ENCODE measurements at places on chromosomes 12 and 14. TPM values are rescaled to one million over a fixed set of nuclear protein-coding genes. Genes with fewer than 3 reads are reported as not detected.

The FAM186B gene
- 0.26 TPM for total RNA-seq

The SLC25A21 gene
- total RNA-seq: 1.9 TPM

The TRPV4 gene
- 14.0 TPM for total RNA-seq

The ERP27 gene
- 0.22 TPM for total RNA-seq

The LRP1-AS gene
- total RNA-seq: not detected

The ITGA7 gene
- total RNA-seq: 89.0 TPM

The IFI27 gene
- total RNA-seq: 9.0 TPM

The TAS2R42 gene
- not detected for total RNA-seq

The GCN1 gene
- total RNA-seq: 133 TPM

The GALNT9 gene
- total RNA-seq: not detected

The PHLDA1 gene
- 3.7 TPM for total RNA-seq

The MYRFL gene
- 0.55 TPM for total RNA-seq

The RAB15 gene
- 48.7 TPM for total RNA-seq

The GLI1 gene
- total RNA-seq: 5.6 TPM

The TMPRSS12 gene
- not detected for total RNA-seq

The CD27 gene
- total RNA-seq: not detected

The PPM1H gene
- 40.6 TPM for total RNA-seq

All from endodermal cell (in vitro differentiated cells).